ENCODE measurements at places on chromosomes 5 and 9. TPM values are rescaled to one million over a fixed set of nuclear protein-coding genes. Genes with fewer than 3 reads are reported as not detected.

The AFAP1L1 gene
- total RNA-seq = 0.72 TPM

The IFNB1 gene
- total RNA-seq = 5.8 TPM

DNA sequence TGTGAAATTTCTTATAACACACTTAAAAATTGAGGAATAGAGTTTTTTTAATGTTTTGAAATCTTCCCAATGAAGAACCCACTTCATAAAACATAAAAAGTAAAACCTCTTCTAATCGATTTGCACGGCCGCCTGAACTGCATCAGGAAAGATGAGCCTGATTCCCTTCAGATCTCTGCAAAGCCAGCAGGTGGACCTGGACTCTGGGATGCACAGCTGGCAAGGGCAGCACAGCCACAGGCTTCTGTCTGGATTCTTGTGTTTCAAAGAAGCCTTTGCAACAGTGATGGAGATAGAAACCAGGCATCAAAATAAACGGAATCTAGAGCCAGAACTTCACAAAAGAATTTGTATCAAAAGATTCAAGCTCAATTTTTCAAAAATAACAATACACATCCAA, 36.0 kb upstream of the SPATA31C2 start:
- DNase-seq = peak; percentile 41

DNA sequence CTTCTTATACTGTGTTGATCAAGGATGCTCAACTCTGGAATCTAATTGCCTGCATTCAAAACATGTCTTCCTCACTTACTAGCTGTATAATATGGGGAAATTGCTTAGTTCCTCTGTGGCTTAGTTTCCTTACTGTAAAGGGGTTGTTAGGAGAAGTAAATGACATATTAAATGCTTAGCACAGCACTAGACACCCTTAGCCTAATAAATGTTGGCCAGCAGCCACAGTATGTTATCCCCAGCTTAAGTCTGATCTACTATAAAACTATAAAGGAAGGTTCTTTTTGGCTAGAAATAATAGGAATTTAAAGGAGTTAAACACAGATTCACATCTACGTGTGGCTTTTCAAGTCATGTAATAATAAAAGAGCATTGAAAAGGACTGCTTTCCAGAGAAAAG, 232.4 kb downstream of the PCSK1 start:
- DNase-seq = peak; percentile 73

- DNase-seq = peak; percentile 96
Measured at GRCh38 chr5:159451197-159452052, 121.1 kb upstream of the IL12B start.

All from umbilical cord (tissue), 2 donors.